ENCODE measurements at places on chromosomes 7 and 10. TPM values are rescaled to one million over a fixed set of nuclear protein-coding genes. Genes with fewer than 3 reads are reported as not detected.

MMD2 gene
- not detected for total RNA-seq

ASZ1 gene
- not detected for total RNA-seq

PNLIPRP1 gene
- not detected for total RNA-seq

RPEL1 gene
- not detected for total RNA-seq

GRCh38 chr10:70799124-70799523, 13.9 kb upstream of the TBATA start:
- no peak overlapping the region for H3K27ac ChIP-seq
- no peaks in the 10 kb centered on the region for H3K27me3 ChIP-seq
- DNase-seq, result no peak
- H3K4me1 ChIP-seq, result no peaks in the 10 kb centered on the region
- no peak overlapping the region for H3K4me3 ChIP-seq

- no peaks in the 10 kb centered on the region for H3K36me3 ChIP-seq
- H3K4me3 ChIP-seq, result no peak overlapping the region
- no peak for DNase-seq
- no peaks in the 10 kb centered on the region for H3K4me1 ChIP-seq
Observed at GRCh38 chr10:106183041-106183440, 981.5 kb downstream of the SORCS1 start.
